ENCODE measurements at places on chromosomes 7 and 10. TPM values are rescaled to one million over a fixed set of nuclear protein-coding genes. Genes with fewer than 3 reads are reported as not detected.

The ALOX5 gene
- 27.7 TPM for total RNA-seq

DNA sequence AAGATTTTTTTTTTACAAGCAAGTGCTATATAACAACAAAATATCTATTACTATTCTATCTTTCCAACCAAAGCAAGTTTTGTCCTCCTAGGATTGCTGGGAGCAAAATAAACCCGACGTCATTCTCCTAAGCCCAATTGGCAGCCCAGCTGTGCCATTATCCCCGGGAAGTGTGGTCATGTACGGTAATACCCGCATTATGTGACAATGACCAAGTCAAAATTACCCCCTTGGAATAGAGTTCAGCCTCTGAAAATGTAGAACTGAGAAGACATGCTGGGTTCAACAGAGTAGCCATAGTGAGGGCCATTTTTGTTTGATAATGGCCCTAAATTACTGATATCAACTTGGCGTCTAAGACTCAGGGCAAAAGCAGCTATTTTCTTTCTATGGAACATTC lies 215.5 kb downstream of the LRRTM3 start:
- no peak for DNase-seq

DNA sequence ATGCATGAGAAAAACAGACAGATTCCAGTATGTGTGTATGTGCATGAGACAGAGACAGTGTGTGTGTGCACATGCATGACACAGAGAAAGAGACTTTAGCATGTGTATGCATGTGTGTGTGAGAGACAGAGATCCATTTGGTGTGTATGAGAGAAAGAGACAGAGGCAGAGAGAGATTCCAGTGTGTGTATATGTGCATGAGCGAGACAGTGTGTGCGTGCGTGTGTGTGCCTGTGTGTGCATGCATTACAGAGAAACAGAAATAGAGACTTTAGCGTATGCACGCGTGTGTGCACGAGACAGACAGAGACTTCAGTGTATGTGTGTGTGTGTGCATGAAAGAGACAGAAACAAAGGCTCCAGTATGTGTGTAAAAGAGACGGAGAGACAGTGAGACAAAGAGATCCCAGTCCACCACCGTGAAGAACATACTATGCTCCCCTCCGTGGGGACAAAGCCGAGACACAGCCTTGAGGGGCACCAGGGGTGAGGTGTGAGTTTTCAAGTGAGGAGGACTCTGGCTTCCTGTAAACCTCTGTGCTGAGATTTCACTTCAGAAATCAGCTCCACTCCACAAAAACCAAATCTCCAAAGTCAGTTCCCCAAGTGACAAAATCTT lies 188.9 kb downstream of the GRID1 start:
- no peak for DNase-seq

- no peak for DNase-seq
Measured at GRCh38 chr10:104077247-104077646, 8.4 kb downstream of the COL17A1 start.

GRCh38 chr7:99499371-99499720 lies 735 bp downstream of the ZNF394 start:
- DNase-seq: no peak
